ENCODE measurements at places on chromosomes 11 and 22. TPM values are rescaled to one million over a fixed set of nuclear protein-coding genes. Genes with fewer than 3 reads are reported as not detected.

DNA sequence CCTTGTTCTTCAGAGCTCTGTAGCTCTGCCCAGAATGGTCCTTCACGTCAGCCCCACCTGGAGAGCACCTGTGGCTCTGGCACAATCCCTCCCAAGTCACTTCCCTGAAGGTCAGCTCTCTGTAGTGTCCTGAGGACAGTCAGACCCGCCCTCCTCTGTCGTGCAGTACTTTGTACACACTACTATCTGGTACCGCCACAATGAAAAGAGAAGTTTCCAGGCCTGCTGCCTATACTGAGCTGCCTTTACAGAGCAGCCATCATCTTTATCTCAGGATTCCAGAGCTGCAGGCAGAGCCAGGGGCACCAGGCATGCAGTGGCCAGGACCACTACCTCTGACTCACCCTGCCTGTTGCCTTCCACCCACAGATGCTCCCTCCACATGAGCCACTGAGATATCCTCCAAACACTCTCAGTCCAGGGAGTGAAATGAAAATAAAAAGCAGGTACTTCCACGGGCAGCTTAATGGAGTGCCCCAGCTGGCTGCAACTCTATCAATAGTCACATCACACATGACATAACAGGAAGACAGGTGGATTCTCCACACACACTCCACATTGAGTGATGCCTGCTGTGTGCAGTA, 7.3 kb downstream of the PACSIN2 start:
- no peak for DNase-seq

DNA sequence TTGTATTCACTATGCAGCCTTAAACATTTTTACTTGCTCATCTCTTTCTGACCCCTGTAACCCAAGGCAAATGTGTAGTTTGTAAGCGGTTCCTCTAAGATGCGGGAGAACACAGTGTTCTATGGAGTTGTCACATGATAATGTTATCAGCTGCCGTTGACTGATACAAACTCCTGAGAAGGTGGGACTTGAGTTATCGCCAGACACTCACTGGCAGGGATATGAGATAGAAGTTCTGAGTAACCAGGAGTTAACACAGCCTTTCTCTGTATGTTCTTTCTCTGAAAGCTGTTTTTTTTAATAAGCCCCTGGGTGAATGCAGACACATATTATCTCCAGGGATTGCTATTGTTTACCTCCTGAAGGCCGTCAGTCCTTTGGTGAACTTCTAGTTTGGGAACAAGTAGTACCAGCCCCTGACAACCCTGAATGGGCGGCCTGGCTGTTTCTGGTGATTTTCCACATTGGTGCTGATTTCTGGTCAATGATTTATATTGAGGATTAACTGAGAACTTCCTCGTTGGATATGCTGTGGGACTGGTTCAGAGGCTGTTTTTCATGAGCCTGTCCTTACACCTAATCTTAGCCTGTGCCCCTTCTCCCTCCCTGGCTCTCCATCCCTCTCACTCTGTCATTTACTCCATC, 155.3 kb upstream of the RASSF10 start:
- DNase-seq: no peak

Gene SMARCB1
- 35.2 TPM for total RNA-seq

DNA sequence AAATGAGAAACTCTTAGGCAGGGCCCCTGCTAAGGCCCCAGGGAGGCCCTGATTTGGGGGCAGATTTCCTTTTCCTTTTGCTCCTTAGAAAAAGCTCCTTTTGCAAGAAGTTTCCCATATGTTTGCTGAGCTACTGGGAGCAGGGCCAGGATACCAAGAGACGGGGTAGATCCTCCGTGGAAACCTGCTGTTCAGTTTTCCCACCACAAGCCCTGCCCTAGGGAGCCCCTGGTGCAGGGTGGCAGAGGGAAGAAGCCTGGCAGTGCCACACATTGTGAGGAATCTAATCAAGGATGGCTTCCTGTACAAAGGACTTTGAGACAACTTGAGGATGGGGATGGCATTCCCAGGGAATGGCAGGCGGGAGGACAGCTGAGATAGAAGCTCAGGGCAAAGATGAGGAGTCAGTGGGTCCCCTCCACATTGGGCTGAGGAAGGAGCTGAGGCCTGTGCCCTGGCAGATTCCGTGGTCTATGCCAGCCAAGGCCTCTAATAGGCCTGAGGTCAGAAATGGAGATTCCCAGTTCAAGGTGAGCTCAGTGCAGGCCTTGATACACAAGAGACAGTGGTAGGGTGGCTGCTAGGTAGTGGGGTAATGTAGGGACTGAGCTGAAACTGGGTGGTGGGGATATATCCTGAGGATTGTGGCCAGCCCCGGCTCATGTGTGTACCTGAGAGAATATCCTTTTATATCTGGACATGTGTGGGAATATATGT, 15.0 kb downstream of the TUB start:
- DNase-seq: no peak

GRCh38 chr11:60775420-60775961, 9.6 kb upstream of the MS4A10 start:
- peak; percentile 79 for DNase-seq

Gene P2RY2
- 2.3 TPM for total RNA-seq

Gene MISFA
- 0.28 TPM for total RNA-seq

DNA sequence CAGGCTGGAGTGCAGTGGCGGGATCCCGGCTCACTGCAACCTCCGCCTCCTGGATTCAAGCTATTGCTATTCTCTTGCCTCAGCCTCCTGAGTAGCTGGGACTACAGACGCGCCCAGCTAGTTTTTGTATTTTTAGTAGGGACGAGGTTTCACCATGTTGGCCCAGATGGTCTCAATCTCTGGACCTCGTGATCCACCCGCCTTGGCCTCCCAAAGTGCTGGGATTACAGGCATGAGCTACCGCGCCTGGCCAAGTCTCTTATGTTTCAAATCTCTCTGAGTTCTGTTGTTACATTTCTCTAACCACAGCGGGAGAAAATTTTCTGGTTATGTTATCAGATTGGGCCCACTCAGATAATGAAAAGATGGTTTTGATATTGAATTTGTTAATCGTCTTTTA, 10.1 kb downstream of the CEP57 start:
- DNase-seq: no peak

DNA sequence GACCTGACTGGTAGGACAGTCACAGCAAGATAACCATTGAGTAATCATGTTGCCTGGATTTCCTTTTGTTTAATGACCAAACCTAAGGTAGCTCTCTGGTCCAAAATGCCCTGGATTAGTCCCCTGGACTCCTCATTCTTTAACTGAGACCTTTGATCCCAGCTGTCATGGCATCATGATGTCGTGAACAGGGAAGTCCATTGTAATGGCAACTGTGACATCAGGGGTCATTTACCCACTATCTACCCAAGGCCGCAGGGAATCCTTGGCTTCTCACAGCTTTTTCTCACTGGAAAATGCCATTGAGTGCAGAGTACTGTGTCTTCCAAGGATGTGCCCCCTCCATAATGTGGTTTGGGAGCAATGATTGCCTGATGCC, 29.1 kb upstream of the IGLL5 start:
- no peak for DNase-seq

Gene ANGPTL5
- not detected for total RNA-seq

DNA sequence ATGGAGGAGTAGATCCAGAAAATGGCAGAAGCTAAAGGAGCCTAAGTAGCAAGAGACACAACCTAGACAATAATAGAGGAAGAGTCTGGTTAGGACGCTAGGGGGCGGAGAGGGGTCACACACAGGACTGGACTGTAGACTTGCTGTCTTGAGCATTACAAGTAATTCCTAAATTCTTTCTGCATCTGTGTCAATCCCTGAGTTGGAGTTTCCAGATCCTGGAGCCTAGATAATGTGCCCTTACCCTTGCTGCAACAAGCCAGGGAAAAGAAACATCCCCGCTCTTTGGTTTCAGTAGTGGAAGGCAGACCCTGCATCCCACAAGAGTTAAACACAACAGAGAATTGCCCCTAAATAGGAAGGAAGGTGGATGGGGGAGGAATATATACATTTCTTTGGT, 14.9 kb upstream of the CCDC73 start:
- DNase-seq: peak; percentile 26

DNA sequence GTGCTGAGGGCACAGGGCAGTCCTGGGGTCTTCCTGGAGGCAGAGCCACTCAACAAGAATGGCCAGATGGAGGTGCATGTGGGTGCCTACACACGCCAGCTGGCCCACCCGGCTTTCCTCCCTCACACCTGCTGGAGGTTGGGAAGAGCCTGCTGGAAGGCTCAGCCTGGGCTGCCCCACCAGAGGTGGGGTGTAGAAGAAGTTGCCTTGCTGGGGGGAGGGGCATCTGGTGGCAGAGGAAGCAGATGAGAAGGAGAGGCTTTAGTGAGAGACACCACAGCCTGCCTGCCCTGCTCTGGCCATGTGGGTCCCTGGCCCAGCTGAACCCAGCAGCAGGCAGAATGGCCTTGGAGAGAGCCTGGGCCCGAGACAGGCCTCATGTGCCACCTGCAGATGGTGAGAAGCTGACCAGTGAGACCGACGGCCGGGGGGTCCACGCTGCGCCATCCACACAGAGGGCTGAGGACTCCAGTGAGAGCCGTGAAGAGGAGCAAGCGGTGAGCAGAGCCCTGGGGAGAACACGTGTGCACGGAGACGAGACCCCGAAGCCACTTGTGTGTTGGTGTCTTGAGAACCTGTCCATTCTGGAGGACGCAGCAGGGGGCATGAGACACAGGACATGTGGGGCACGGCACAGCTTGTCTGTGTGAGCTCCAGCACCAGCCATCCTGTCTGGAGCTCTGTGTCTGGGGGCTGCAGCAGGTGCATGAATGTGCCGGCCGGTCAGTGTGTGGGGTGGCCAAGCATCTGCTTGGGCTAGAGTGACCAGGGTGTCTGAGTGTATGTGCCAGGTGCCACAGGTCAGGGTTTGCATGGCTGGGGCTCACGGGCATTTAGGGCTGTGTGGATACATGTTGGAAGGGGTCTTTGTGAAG, 2.7 kb downstream of the B4GALNT4 start:
- no peak for DNase-seq

Gene GRM5
- under 0.01 TPM for total RNA-seq

Gene MOGAT2
- total RNA-seq: not detected

Gene MRGPRE
- not detected for total RNA-seq

Gene FUT4
- total RNA-seq: 6.3 TPM

DNA sequence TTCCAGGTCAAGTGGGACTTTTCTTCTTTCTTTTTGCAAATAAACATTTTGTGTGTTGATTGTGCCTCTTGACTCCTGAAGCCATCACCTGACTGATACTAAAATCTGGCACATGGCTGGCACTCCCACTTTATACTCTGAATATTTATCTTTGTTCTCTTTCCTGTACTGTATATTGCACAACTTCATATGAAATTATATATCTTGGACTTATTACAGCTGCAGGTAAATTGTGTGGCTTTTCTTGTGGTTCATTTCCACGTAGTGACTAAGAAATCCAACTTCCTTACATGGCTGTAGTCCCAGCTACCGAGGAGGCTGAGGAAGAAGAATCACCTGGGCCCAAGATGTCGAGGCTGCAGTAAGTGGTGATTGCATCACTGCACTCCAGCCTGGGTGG, 23.7 kb upstream of the OR5B12 start:
- no peak for DNase-seq

DNA sequence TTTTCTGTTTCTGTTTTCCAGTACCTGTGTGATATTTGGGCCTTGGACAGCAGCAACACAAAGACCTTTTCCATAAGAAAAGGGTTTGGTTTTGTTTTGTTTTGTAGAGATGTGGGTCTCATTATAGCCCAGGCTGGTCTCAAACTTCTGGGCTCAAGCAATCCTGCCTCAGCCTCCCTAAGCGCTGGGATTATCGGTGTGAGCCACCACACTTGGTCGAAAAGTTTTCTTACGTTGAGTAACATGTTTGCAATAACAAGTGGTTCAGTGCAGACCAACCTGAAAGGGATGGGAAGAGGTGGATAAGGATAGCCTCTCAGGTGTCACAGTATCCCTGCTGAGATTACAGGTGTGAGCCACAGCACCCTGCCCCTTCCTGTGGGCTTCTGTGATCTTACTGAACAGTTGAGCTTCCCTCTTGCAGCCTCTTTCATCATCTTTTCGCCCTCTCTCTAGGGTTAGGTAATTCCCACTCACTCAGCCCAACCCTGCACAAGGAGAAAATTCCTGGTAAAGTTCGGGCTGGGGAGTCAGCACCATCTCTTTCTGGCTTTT, 3.5 kb upstream of the MRPL48 start:
- no peak for DNase-seq

DNA sequence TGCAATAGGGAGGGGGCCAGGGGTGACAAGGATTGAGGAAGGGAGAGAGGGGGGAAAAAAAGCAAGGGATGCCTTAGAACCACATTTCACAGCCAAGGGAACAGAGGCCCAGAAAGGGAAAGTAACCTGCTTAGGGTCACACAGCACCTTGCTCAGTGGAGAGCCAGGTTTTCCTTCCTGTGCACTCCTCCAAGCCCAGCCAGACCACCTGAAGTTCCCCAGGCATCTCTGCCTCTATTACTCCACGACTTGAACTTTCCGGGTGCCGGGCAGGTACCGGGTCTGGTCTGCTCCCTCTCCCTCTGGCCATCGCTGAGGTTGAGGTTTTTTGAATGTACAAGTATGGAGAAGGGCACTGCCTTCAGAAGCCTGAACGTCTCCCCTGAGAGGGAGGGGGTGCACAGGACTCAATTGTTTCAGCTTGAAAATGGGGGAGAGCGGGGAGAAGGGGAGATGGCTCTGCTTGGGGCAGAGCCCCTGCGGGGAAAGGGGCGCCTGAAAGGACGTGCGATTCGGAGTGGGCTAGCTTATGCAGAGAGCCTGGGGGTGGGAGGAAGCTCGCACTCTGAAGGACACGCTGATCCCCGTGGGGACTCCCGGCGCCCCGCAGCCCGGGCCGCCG, 516 bp upstream of the SERPINH1 start:
- DNase-seq: no peak

DNA sequence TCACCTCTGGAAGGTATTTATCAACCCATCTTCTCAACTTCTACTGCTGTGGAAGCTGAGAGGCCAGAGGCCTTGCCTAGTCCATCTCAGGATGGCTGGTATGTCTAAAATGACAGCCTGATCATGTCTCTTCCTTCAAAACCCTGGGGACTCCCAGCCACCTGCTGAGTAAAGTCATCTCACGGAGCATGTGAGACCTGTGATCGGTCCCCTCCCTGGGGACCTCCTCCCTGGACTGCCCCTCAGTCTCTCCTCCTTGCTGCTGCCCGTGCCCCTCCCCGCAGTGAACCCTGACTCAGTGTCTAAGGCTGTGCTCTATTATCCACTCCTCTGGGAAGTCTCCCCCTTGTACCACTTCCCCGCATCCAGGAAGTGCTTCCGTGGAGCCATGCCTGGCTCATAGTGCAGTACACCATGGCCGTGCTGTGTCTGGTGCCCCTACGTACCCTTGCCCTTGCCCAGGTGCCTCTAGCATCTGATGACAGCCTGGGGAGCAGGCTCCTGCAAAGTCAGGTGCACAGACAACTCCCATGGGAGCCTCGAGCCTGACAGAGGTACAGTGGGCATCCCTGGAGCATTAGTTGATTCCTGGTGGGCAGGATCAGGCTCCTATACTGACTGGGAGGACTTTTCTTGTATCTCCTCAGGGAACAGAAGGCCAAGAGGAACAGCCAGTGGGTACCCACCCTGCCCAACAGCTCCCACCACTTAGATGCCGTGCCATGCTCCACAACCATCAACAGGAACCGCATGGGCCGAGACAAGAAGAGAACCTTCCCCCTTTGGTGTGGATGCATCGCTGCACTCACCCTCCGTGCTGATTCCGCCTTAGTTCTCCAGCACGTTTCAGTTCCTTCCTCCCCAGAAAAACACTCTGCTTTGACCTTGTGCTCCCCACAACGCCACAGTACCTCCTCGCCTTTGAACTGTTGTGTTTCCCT, 13.8 kb downstream of the SMARCB1 start:
- DNase-seq: no peak
